ENCODE measurements at places on chromosomes 6 and 20.

DNA sequence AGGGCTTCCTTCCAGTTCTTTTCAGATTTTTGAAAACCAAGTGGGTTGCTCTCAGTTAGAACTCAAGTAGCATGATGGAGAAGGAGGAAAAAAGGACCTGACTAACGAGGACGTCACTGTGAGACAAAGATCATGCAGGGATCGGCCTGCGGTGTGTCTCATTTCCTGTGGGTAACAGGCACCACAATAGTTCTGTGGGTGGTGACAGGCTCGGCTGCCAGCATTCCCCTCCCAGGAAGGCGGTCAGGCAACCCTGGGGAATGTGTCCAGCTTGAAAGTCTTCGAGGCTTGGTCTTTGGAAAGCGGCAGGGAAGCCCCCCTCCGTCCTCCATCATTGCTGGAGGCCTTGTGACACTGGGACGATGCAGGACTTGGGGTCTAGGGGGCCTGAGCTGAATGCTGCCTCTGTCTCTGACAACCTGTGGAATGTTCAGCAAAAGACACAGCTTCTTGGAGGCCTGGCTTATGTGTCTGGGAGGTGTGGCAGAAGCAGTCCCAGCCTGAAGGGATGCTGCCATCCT lies 121.0 kb downstream of the BCAS1 start:
- peak; percentile 94 for DNase-seq

DNA sequence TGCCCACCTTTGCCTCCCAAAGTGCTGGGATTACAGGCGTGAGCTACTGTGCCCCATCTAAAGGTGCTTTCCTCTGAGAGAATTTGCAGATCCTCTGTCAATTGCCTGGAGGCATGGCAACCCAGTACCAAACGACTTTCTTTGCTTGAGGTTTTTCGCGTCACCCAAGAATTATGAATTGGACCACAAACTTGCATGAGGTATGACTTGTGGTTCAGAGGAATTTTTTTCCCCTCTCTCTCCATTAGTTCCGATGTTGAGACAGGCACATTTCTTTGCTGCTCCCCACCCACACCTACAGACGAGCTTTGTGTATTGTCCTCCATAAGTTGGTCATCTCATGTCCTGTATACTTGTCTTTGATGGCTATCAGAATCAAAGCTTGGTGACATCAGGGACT lies 11.8 kb upstream of the SCAF8 start:
- DNase-seq, result peak; percentile 81

DNA sequence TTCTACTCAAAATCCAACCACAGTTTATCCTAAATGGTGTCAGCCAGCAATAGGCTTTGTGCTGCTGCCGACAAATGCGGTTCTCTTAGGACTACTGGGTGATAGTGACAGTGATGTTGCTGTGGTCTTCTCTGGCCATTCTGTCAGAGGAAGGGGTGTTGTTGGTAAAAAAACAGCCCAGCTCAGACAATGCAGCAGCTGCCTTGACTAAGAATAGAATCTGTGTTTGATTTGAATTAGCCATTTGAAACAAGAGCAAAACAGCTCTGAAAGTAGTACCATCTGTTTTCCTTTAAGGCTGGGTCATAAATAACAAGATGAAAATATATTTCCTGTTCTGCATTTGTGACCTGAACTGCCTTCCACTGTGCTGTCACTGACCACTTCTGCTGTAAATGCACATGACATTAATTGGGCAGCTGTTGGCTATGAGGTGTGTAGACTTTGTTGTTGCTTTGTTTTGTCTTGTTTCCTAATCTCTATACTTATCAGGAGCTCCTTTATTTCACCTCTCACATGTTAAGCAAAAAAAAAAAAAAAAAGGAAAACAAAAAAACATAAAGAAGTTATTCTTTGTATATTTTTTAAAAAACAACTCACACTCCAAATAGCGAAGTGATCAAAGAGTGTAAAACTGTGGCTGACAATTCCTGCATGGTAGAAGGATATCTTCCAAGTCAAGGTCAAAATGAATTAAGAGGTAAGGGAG lies 497.8 kb upstream of the ARID1B start:
- DNase-seq, result no peak

- no peak for DNase-seq
These were observed 102.6 kb downstream of the SNAP25 start for GRCh38 chr20:10321138-10321717.

DNA sequence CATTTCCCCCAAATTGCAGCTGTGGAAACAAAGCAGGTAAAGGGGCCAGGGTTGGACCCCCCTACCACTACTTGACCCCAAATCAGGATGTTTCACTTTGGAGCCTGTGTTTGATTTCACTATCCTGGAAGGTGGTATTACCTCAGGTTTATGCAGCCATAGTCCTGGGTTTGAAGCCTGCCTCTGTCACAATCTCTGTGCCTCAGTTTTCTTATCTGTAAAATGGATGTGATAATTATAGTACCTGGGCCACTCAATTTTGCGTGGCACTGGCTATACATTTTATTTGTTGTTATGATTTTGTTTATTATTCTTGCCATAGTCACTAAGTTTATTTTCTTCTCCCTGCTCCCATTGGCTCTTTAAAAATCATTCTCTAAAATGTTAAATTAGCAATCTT lies 26.7 kb downstream of the JARID2 start:
- DNase-seq, result no peak

DNA sequence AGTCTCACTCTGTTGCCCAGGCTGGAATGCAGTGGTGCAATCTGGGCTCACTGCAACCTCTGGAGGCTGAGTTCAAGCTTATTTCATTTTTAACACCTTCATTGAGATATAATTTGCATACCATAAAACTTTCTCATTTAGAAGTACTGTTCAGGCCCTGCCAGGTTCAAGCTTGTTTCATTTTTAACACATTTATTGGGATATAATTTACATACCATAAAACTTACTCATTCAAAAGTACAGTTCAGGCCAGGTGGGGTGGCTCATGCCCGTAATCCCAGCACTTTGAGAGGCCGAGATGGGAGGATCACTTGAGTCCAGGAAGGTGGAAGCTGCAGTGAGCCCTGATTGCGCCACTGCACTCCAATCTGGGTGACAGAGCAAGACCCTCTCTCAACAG lies 5.5 kb downstream of the OR2B6 start:
- no peak for DNase-seq

DNA sequence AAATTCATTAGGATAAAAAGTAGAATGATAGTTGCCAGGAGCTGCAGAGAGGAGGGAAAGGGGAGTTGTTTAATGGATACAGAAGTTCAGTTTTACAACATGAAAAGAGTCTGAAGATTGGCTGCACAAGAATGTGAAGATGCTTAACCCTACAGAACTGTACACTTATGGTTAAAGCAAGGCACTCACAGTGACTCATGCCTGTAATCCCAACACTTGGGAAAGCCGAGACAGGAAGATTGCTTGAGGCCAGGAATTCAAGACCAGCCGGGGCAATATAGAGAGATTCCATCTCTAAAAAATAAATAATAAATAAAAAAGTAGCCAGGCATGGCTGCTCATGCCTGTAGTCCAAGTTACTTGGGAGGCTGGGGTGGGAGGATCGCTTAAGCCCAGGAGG lies 174.0 kb downstream of the TASP1 start:
- no peak for DNase-seq

DNA sequence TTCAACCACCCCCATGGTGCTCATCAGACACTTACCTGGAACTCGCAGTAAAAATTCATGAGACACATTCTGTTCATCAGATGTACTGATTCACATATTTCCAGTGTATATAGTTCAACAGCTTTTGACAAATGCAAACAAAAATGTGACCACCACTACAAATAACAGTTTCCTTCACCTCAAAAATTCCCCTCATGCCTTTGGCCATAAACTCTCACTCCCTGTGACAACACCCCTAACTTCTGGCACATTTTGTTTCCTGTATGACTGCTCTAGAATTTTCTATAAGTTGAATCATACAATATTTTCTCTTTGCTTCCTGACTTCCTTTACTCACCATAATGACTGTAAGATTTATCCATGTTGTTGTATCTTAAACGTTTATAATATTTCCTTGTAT lies 63.7 kb downstream of the C6orf118 start:
- DNase-seq, result peak; percentile 29

- no peak for DNase-seq
These were observed 149.3 kb upstream of the NT5E start for GRCh38 chr6:85300581-85300980.

GRCh38 chr6:25476126-25476525 lies 175.9 kb upstream of the SCGN start:
- peak; percentile 58 for DNase-seq

DNA sequence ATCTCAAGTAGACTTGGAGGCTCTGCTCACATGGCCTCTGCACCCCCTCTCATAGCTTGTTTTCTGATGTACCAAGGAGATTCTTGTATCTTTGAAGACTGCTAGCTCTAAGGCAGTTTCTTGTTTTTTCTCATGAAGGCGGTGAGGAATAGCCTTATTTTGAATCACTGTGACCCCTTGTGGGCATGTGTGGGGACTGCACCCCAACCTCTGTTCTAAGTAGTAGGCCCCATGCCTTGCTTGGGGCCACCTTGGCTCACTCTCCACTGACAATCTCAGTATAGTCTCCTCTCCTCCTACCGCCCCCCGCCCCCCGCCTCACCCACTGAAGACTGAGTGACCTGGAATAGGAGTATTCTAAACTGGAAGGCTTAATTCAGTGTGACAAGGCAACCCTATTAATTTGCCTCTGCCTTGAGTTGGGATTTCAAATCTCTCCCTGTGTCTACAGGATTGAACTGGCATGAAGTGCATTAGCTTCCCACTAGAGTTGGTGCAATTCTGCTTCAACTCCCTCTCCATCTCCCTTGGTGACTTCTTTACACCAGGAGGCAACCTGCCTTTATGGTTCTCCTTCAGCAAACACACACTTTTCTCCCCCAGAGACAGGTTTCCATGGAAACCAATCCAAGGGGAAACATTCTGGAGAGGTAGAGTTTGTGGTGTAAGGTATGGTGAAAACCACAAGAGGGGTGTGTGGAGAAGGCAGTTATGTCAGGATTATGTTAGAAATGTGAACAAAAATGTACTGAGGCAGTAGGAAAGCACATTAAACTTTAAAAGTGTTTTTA lies 75.4 kb upstream of the ECI2 start:
- no peak for DNase-seq

DNA sequence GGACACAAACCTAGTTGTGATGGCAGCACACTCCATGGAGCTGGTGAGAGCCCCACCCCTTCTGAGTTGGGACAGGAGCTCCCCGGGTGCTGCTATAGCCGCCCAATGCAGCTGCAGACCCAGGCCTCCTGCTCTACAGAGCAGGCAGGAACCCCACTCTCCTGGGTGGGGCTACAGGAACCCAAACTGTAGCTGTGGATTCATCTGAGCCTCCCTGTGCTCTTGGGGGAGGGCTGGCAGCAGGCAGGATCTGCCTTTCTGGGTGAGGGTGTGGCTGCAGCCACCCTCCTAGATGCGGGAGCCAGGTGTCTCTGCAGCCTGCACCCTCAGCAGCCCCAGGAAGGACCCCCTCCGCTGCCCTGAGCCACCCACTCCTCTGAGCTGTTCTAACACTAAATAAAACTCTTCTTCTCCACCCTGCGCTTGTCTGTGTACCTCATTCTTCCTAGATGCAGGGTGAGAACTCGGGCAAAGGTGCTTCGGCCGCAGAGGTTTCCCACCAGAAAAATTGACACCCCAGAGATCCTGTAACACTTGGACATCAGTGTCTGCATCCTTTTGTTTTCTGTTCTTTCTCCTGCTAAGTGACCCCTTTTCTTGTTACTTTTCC lies 55.2 kb upstream of the KIF13A start:
- no peak for DNase-seq

- no peak for DNase-seq
These were observed 3.0 kb upstream of the ZSCAN26 start for GRCh38 chr6:28263922-28264321.

DNA sequence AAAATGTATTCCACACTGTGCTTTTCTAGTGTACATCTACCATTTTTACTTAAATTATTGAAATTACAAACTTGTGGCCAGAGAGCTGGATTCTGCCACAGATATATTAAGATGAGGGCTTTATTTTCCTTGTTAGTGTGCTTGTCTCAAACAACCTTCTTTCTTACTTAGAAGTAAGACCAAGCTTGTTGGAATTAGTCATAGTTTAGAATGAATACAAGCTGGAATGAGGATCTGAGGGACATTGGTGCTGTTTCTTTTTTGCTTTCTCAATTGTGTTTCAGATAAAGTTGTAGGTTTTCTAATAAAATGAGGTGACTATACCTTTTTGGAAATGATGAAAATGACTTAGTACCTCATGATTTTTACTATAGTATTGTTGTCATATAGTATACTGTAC lies 40.3 kb downstream of the UBR2 start:
- no peak for DNase-seq

- no peak for DNase-seq
These were observed 811.9 kb downstream of the TENT5A start for GRCh38 chr6:80940571-80940970.

DNA sequence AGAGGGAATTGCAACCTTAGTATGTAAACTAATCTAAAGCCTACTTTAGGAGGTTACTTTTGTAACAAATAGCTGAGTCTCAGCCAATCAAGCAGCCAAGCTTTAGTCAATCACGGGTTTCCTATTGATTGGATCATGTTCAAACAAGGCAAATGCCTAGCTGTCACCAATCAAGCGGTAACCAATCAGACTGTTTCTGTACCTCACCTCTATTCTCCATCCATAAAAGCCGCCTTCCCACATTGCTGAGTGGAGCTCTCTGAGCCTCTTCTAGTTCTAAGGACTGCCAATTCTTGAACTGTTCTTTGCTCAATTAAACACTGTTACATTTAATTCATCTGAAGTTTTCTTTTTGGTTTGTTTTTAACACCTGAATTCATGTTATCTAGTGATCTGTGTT lies 148.4 kb upstream of the BMP5 start:
- no peak for DNase-seq

GRCh38 chr20:45407067-45407745 lies 883 bp upstream of the DBNDD2 start:
- DNase-seq, result peak; percentile 94

GRCh38 chr20:48691523-48691922 lies 136.3 kb downstream of the PREX1 start:
- peak; percentile 34 for DNase-seq

DNA sequence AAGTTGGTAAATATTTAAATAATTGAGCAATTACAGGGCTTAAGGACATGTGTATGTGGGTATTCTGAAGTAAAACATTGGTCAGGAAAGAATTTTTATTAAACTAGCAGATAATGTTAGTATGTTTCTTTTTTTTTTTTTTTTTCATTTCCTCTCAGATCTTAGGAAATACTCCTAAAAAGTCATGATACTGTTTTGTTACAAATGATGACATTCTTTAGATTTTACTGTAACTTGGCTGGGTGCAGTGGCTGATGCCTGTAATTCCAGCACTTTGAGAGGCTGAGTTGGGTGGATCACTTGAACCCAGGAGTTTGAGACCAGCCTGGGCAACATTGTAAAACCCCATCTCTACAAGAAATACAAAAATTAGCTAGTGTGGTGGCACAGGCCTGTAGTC lies 41.5 kb downstream of the CDC40 start:
- no peak for DNase-seq

- DNase-seq, result no peak
These were observed 16.7 kb downstream of the RAET1L start for GRCh38 chr6:150008588-150008987.

DNA sequence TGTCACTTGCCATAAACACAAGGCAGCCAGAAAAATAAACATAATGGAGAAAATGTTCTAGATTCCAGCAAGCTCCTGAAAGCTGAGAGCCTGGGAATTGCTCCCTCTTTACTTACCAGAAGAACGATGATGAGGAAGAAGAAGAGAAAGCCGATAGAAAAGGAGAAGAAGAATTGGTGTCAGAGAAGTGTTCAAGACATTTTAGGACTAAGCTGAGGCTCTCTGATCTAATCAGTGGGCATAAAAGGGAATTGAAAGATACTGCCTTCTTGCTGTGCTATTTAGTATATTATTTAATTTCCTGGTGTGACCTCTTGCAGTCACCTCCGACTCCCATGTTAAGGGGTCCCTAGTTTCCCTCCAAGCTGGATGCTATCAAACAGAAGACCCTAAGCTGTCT lies 316.6 kb upstream of the JARID2 start:
- DNase-seq, result no peak

All from osteoblast (primary cell).